ENCODE measurements at places on chromosomes 13 and 19. TPM values are rescaled to one million over a fixed set of nuclear protein-coding genes. Genes with fewer than 3 reads are reported as not detected.

Gene GFY
- total RNA-seq = not detected

DNA sequence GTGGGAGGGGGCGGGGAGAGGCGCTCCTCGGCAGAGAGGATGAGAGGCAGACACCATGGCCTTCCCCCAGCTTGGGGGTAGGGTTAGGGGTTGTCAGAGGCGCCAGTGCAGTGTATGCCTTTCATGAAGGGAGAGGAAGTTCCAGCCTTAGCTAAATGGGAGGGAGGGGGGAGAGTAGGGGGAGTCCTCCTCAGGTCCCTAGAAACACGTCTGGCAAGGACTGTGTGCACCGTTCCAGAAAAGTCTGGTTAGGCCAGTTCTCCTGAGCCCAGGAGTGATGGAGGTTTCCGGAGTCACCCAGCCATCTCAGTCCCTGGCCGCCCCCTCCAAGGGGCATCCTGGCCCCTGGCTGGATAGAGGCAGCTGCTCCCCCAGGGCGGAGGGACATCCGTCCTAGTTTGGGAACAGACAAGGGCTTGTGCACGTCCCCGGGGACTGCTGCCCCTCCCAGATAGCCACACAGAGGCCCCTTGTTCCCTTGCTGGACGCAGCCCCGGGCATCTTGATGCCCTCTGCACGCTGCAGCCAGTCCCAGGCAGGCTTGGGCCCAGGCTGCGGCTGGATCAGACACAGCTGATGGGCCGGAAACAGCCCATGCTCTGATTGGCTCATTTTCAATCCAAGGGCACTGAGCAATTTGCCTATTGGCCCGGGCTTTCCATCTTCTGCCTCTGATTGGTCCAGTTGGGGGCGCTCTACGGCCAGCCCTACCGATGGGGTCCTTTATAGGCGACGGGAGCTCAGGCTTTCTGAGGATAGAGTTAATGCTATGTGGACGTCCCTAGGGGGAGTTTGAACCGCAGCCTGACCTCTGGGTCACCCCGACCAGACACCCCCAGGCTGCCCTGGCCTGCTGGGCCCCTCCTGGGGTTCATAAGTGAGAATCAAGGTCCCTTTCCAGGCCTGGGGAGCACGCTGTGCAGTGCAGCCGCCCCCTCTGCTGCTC is 3.8 kb downstream of the S1PR2 start:
- DNase-seq = no peak

Gene ARRDC5
- not detected for total RNA-seq

DNA sequence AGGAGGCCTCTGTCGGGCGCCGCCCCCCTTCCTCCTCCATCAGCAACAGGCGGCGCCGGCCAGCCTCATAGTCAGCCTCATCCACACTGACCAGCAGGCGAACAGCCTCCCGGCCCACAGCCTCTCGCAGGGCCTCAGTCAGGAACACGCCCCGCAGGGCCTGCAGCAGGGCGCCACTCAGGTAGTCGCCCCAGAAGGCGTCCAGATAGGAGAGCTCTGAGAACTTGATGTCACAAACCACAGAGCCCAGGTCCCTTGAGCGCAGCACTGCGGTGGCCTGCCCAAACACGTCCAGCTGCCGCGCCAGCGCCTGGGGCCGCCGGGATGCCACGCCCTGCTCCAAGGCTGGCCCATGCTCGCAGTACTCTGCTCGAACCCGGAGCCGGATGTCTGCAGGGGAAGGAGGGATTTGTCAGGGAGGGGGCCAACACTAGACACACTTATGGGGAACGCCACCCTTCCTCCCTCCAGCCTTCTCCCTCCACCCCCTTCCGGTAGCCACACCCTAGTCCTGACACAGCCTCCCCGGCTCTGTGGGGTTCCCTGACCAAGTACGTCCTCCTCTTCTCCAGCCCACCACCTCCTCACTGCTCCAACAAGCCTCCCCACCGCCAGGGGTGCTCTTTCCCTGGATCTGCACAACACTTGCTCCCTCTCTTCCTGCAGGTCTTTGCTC is 17.9 kb downstream of the DEDD2 start:
- DNase-seq = no peak

DNA sequence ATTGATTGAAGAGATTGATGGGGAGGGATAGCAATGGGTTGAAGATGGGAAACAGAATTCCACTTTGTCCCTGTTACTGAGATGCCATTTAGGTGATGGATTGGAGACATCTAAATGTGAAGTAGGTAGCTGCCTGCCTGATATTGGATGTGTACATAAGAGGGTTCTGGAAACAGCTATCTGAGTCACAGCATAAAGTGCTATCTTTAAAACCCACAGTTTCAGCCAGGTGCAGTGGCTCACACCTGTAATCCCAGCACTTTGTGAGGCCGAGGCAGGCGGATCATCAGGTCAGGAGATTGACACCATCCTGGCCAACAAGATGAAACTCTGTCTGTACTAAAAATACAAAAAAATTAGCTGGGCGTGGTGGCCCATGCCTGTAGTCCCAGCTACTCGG is 72.6 kb downstream of the DNAJC3 start:
- no peak for DNase-seq

DNA sequence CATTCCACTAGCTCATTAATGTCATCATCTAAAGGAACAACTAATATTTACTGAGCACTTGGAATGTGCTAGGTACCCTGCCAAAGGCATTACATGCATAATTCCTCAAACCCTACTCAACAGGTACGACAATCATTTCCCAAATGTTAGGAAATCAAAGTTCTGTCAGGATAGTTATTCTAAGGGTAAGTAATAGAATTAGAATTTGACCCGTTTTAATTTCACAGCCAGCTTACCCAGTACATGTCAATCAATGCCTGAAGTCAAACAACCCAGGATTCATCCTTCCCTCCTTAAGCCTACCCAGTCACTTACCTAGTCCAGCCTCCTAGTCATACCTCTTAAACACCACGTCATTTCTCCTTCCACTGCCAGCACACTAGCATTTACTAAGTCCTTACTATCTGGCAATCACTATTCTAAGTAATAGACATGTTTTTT is 2.4 kb downstream of the LNX2 start:
- DNase-seq = no peak

DNA sequence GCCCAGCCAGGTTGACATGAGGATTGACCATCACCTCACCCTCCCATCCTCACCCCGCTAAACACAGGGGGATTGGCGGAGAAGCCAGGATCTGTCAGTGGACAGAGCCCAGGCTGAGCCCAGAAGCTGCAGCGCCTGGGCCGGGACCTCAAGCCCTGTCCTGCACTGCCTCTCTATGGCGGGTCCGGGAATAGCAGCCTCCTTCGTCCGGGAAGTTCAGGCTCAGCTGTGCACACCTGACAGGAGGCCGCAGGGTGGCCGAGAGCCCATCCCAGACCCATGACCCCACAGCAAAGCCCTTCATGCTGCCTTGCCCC is 67.8 kb downstream of the SPACA7 start:
- DNase-seq = peak; percentile 19

Gene KIR3DL2
- not detected for total RNA-seq

All from pulmonary artery endothelial cell (primary cell).